ENCODE measurements at places on chromosomes 11 and 22.

DNA sequence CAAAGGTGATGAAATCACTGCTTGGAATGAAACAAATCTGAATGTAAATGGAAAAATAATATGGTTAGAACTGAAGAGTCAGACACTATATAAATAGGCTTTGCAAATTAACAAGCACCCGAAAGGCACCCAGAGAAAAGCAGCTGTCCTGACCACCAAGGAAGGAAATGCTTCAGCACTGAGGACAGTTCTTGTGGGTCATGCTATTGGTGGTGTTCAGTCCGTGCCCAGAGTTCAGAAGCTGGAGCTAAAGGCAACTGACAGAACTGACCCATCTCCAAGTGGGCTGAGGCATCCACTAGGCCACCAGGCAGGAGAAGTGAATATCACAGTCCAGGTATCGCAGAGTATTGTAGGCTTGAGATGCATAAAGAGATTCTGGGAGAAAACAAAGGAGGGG lies 208.9 kb downstream of the OPCML start:
- DNase-seq: no peak

GRCh38 chr11:11842421-11843008 lies 743 bp downstream of the USP47 start:
- no peak for DNase-seq

GRCh38 chr22:22181341-22181850 lies 63.2 kb upstream of the VPREB1 start:
- no peak for DNase-seq

GRCh38 chr11:14552089-14552488 lies 31.9 kb upstream of the PSMA1 start:
- no peak for DNase-seq

GRCh38 chr11:17186932-17187692 lies 20.7 kb downstream of the PIK3C2A start:
- no peak for DNase-seq
